ENCODE measurements at places on chromosomes 1 and 21. TPM values are rescaled to one million over a fixed set of nuclear protein-coding genes. Genes with fewer than 3 reads are reported as not detected.

PIAS3 gene
- total RNA-seq: 15.8 TPM

ITLN2 gene
- total RNA-seq: not detected

COL8A2 gene
- 2.1 TPM for total RNA-seq

SH2D5 gene
- total RNA-seq: not detected

UBE2U gene
- not detected for total RNA-seq

OR2T34 gene
- total RNA-seq: not detected

MRPS6 gene
- 76.9 TPM for total RNA-seq

SPSB1 gene
- total RNA-seq: 14.9 TPM

AKR1A1 gene
- 203 TPM for total RNA-seq

NFASC gene
- total RNA-seq: 13.9 TPM

DHDDS gene
- total RNA-seq: 83.5 TPM

TRIM33 gene
- 29.2 TPM for total RNA-seq

SLFNL1 gene
- 0.27 TPM for total RNA-seq

ADCY10 gene
- total RNA-seq: 1.6 TPM

LHX8 gene
- not detected for total RNA-seq

PTPRC gene
- 11.2 TPM for total RNA-seq

S1PR1 gene
- 10.7 TPM for total RNA-seq

CIART gene
- 1.6 TPM for total RNA-seq

KRTAP12-2 gene
- not detected for total RNA-seq

SPATA17 gene
- total RNA-seq: 0.45 TPM

HJV gene
- total RNA-seq: not detected

PTTG1IP gene
- 218 TPM for total RNA-seq

PLPPR5 gene
- total RNA-seq: not detected

EYA3 gene
- 21.8 TPM for total RNA-seq

NPHS2 gene
- not detected for total RNA-seq

RLF gene
- total RNA-seq: 21.0 TPM

ANKRD35 gene
- total RNA-seq: 0.53 TPM

OR2L2 gene
- 0.10 TPM for total RNA-seq

TAS1R3 gene
- total RNA-seq: 0.24 TPM

PRKCZ gene
- 50.4 TPM for total RNA-seq

SKI gene
- total RNA-seq: 31.0 TPM

LCE1B gene
- total RNA-seq: not detected

C1orf94 gene
- total RNA-seq: not detected

DYNLT5 gene
- not detected for total RNA-seq

CACHD1 gene
- total RNA-seq: 2.0 TPM

TRIM58 gene
- total RNA-seq: 3.6 TPM

LIPI gene
- not detected for total RNA-seq

NAV1 gene
- total RNA-seq: 24.1 TPM

LAMC2 gene
- 25.3 TPM for total RNA-seq

LRRN2 gene
- 13.9 TPM for total RNA-seq

NBPF9 gene
- 11.5 TPM for total RNA-seq

TRIM45 gene
- total RNA-seq: 1.2 TPM

RPE65 gene
- not detected for total RNA-seq

SPRR2G gene
- total RNA-seq: not detected

CFAP107 gene
- not detected for total RNA-seq

OR2T2 gene
- not detected for total RNA-seq

CYYR1 gene
- total RNA-seq: 5.5 TPM

LCA5L gene
- 0.98 TPM for total RNA-seq

PCP4 gene
- total RNA-seq: 6.5 TPM

PRAMEF6 gene
- not detected for total RNA-seq

RHCE gene
- total RNA-seq: 0.32 TPM

BRDT gene
- not detected for total RNA-seq

AGT gene
- 5.3 TPM for total RNA-seq

RAB25 gene
- total RNA-seq: 213 TPM

TSACC gene
- not detected for total RNA-seq
